ENCODE measurements at places on chromosomes 4 and X. TPM values are rescaled to one million over a fixed set of nuclear protein-coding genes. Genes with fewer than 3 reads are reported as not detected.

- no peak for DNase-seq
These were observed 114.9 kb upstream of the SMIM31 start for GRCh38 chr4:164639001-164639400.

Gene SLC25A53
- total RNA-seq, result 0.84 TPM

Gene MAPK10
- total RNA-seq, result not detected

DNA sequence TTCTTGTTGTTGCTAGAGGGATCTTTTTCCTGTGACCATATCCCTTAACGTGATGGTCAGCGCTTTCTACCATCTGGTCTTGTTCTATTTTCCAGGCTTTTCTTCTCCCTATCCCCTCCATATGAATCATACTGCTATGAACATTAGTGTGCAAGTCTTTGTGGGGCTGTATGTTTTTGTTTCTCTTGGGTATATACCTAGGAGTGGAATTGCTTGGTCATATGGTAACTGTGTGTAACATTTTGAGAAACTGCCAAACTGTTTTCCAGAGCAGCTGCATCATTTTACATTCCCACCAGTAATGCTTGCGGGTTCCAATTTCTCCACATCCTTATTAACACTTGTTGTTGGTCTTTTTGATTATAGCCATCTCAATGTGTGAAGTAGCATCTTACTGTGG lies 121.4 kb downstream of the SPRY1 start:
- no peak for DNase-seq
